ENCODE measurements at places on chromosomes 5 and 9. TPM values are rescaled to one million over a fixed set of nuclear protein-coding genes. Genes with fewer than 3 reads are reported as not detected.

DNA sequence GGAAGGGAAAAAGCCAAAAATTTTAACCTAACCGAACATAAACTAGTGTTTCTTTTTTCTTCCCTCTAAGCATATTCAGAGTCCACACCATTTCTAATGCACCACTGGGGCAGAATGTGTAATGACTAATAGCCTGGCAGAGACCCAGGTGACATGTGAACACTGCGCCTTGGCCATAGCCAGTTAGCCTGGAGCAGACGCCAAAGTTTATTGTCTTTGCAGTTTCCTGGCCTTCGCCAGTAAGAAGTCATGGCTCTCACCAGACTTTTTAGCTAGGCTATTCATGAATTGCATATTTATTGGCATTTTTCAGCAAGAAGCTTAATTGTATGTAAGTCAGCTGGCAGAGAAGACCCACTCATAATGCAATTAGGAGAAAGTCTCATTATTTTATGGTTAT lies 182.8 kb upstream of the SLC27A6 start:
- H3K36me3 ChIP-seq = no peaks in the 10 kb centered on the region
- no peak overlapping the region for H3K4me3 ChIP-seq
- H3K4me1 ChIP-seq = peaks cover 4% of the 10 kb centered on the region
- no peaks in the 10 kb centered on the region for H3K27me3 ChIP-seq
- no peak overlapping the region for H3K27ac ChIP-seq
- DNase-seq = no peak

DNA sequence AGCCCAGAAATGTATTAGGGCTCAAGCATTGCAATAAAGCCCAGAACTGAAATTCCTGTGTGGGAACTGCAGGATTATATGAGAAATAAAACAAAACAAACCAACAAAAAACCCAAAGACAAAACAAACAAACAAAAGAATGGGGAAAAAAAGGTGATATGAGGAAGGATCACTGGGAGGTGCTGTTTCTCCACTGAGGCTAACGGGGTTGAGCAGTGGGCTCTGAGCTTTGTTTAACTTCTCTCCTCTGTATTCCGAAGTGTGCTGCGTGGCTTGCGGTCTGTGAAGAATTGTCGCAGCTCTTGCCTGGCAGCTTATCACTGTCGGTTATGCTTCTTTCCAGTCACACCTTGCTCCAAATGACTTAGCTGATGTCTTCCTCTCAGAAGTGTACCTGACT lies 106.3 kb downstream of the TENT4A start:
- H3K36me3 ChIP-seq = peaks cover 6% of the 10 kb centered on the region
- no peak for DNase-seq
- H3K4me1 ChIP-seq = no peaks in the 10 kb centered on the region
- peaks cover 36% of the 10 kb centered on the region for H3K27me3 ChIP-seq

DNA sequence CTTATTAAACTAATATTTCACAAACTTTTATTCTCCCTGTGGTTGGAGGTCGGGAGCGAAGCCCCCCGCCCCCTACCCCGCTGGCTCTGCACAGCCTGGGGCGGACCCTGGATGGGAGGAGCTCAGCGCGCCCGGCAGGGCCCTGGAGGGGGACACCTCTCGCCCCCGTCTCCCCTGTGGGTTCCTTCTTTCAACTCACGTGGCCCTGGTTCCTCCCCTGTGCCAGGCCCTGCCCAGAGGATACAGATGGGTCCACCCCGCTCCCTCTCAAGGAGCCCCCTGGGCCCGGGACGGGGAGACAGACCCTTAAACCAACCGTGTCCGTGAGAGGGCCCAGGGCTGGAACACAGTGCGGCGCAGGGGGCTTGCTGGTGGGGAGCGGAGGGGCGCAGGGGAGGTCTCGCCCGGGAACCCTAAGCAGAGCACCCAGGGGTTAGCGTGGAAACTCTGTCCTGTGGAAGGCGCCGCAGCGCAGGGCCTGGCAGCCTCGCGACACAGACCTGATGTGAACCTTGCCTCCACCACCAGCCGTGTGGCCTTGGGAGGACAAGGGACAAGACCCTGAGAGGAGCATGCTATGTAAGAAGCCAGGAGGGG lies 103.7 kb upstream of the MVB12B start:
- peaks cover 55% of the 10 kb centered on the region for H3K27me3 ChIP-seq
- no peak overlapping the region for H3K27ac ChIP-seq
- no peak overlapping the region for H3K4me3 ChIP-seq

- H3K4me3 ChIP-seq = peak within 1 kb of the TSS; percentile 67
- H3K27ac ChIP-seq = peak within 1 kb of the TSS; percentile 66
- DNase-seq = peak; percentile 49
- no peaks in the 10 kb centered on the region for H3K4me1 ChIP-seq
- peaks cover 13% of the 10 kb centered on the region for H3K27me3 ChIP-seq
- peaks cover 25% of the 10 kb centered on the region for H3K36me3 ChIP-seq
Measured at GRCh38 chr5:150904479-150905311, at the start of gene ZNF300. ZNF300 (minus strand) TSS chr5:150904980; CDS start chr5:150903155, 1,825 bp downstream.

The PRSS3 gene
- not detected for total RNA-seq

DNA sequence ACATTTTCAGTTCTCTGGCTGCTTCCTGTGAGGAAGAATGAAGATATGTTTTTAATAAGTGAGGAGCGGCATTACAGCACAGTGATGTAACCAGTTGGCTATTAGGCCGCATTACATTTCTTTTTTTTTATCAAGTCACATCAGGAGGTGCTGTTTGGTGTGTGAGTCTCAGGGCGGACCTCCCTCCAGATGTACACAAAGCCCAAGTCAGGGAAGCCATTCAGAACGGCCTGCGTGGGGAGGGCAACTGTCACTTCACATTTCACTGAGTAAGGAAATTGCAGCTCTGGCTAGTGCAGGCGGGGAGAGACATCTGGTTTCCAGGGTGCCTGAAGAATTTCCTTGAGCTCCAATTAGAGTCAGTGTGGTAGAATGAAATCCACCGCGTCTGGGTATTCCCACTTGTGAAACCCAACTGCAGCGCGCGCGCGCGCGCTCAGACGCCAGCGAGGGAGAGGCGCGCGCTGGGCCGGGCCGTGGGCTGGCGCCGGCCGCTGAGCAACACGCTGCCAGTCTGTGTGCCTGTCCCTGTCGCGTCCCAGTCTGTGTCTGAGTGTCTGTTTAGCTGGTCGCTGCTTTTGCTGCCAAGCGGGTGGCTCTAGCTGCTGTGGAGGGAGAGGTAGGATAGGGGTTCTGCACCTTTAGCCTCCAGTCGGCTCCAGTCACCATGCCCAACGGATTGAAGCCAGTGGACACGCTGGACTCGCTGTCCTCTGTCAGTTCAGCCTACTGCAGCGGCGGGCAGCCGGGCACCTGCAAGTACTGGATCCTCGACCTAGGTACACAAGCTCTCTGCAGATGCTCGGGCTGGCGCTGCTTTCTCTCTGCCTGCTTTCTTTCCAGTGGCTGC lies 140.8 kb upstream of the OTULINL start:
- H3K27me3 ChIP-seq = peaks cover 14% of the 10 kb centered on the region
- peaks cover 26% of the 10 kb centered on the region for H3K4me1 ChIP-seq
- no peak for DNase-seq
- H3K4me3 ChIP-seq = no peak overlapping the region

- H3K4me3 ChIP-seq = no peak overlapping the region
- no peak overlapping the region for H3K27ac ChIP-seq
- no peaks in the 10 kb centered on the region for H3K36me3 ChIP-seq
- no peak for DNase-seq
Measured at GRCh38 chr9:21590058-21590996, 108.2 kb upstream of the IFNE start.

DNA sequence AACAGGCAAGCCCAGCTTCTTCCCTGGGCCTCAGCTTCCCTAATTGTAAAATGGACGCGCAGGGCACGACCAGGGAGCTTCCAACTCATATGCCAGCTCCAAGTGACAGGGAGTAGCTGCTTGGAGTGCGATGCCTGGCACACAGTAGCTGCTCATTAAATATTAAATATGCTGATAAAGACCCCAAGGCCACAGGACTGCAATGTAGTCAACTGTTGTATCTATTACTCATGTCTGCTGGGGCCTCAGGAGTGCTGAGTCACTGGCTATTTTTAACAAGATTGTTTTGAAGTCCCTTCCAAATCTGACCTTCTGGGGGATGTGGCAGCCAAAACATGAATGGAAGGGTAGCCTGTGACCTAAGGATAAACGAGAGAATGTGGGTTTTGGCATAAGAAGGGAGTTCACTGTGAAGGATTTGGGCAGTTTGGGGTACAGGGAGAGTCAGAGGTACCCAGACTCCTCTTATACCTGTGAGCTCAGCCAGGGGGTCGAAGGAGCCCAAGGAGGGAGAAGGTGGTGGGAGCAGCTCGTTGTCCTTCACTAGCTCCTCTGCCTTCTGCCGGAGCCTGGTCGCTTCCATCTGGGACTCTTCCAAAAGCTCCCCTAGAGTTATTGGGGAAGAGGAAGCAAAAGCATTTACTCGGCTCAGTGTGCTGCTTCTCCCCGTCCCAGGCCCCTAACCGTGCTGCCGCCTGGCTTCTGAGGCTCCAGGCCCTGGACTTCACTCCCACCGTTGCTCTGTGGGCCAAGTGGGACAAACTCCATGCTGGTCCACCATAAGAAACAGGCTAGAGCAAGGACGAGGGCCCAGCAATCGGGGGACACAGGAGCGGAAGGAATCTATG lies 17.5 kb downstream of the TNIP1 start:
- H3K27ac ChIP-seq = peak overlapping the region; percentile 94
- H3K4me3 ChIP-seq = no peak overlapping the region
- DNase-seq = no peak
- peaks cover 98% of the 10 kb centered on the region for H3K4me1 ChIP-seq
- peaks cover 87% of the 10 kb centered on the region for H3K36me3 ChIP-seq

DNA sequence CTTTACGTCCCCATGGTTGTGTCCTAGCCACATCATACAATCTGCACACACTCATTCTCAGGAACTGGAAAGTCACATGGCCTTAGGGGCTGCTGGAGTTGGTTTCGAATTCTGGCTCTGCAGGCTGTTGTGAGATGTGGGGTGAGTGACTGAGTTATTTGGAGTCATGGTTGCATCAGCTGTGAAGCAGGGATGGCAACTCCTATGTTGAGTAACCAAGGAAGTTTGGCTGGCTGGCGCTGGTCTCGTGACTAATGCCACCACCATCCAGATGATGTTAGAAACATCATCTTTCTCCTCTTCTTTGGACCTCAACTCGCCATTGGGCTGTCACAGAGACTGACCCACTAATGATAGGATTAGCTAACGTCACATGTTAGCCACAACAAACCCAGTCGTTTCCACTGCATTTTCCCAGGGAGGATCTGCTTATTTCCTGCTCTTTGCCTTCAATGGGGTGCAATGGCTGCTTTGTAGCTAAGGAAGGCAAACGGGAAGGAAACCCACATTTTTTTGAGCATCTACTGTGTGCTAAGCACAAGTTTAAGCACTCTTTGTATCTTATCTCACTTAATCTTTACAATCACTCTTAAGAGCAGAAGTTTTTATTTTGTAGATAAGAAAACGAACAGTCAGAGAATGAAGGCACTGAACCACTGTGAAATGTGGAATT lies 78.1 kb upstream of the UBTD2 start:
- DNase-seq = peak; percentile 81
- no peaks in the 10 kb centered on the region for H3K27me3 ChIP-seq
- peaks cover 11% of the 10 kb centered on the region for H3K4me1 ChIP-seq
- no peak overlapping the region for H3K4me3 ChIP-seq
- no peaks in the 10 kb centered on the region for H3K36me3 ChIP-seq
- H3K27ac ChIP-seq = peak overlapping the region; percentile 78

The CSF1R gene
- total RNA-seq = 0.41 TPM

DNA sequence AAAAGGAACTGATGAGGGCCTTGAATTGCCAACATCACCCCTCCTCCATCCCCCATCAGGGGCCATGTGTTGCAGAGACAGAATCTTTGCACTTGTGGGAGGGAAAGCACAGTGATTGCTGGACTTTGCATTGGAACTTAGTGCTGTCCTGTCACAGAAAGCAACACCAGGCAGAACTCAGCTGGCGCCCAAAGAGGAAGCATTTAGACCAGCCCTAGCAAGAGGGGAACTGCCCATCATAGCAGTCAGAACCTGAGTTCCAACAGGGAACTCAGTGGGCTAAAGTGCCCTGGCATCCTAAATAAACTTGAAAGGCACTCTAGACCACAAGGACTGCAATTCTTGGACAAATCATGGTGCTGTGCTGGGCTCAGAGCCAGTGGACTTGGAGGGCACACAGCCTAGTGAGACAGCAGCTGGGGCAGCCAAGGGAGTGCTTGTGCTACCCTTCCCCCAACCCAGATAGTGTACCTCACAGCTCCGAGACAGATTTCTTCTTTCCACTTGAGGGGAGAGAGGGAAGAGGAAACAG lies 128.1 kb downstream of the ACTL7B start:
- H3K36me3 ChIP-seq = no peaks in the 10 kb centered on the region
- no peak overlapping the region for H3K4me3 ChIP-seq
- no peaks in the 10 kb centered on the region for H3K27me3 ChIP-seq
- no peak for DNase-seq

DNA sequence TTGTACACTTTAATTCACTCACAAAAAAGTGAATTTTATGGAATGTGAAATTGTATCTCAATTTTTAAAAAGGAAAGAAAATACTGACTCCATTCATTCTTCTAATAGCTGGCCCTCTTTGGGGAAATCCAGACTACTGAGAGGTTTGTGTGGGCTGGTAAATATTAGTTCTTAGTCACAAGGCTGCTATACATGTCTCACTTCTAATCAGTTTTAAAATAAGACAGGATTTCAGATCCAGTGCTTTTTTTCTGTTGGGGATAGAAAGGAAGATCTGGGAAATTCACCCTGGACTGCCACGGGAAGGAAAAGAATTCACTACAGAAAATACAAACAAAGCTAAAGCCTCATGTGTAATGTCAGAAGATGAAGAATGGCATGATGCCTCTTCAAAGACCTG lies 32.7 kb upstream of the ADAMTSL1 start:
- no peak for DNase-seq
- H3K4me3 ChIP-seq = no peak overlapping the region
- H3K36me3 ChIP-seq = no peaks in the 10 kb centered on the region
- peaks cover 3% of the 10 kb centered on the region for H3K4me1 ChIP-seq
- H3K27ac ChIP-seq = no peak overlapping the region

The SH3TC2 gene
- not detected for total RNA-seq

- no peaks in the 10 kb centered on the region for H3K36me3 ChIP-seq
- no peaks in the 10 kb centered on the region for H3K27me3 ChIP-seq
- no peak for DNase-seq
- no peak overlapping the region for H3K27ac ChIP-seq
Measured at GRCh38 chr9:73595036-73595545, 443.4 kb downstream of the ANXA1 start.

The SV2C gene
- 0.02 TPM for total RNA-seq

- H3K27me3 ChIP-seq = peaks cover 5% of the 10 kb centered on the region
- H3K4me1 ChIP-seq = no peaks in the 10 kb centered on the region
- H3K4me3 ChIP-seq = no peak overlapping the region
- H3K36me3 ChIP-seq = no peaks in the 10 kb centered on the region
- no peak overlapping the region for H3K27ac ChIP-seq
Measured at GRCh38 chr5:169344629-169345028, 43.7 kb upstream of the SLIT3 start.

- no peak overlapping the region for H3K27ac ChIP-seq
- no peak overlapping the region for H3K4me3 ChIP-seq
- H3K4me1 ChIP-seq = peaks cover 6% of the 10 kb centered on the region
- H3K36me3 ChIP-seq = peaks cover 52% of the 10 kb centered on the region
- no peaks in the 10 kb centered on the region for H3K27me3 ChIP-seq
- no peak for DNase-seq
Measured at GRCh38 chr9:113199683-113200329, 21.3 kb downstream of the FKBP15 start.
